ENCODE measurements at places on chromosomes 7 and 10.
A peak's percentile ranks its signal among the peaks of the same experiment; 100 is the strongest.

DNA sequence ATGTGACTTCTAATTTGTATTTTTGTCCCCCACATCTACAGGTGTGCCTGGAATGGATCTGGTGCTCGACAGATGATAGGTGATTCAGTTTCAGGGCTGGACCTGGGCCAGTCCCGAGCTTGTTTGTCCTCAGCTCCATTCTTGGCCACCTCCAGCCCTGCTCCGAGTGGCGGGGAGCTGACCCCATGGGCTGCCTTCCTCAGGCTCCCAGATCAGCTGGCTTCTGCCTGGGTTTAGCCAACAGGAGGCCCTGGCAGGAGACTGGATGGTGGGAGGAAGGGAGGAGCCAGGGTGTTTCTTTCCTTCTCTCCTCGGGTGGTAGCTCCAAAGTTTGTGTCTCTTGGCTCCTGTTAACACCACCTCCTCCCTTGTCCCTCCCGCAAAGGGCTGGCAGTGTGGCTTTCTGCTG, 75.2 kb downstream of the CDH23 start:
- no peak for DNase-seq

GRCh38 chr10:24246365-24246764, 37.4 kb downstream of the KIAA1217 start:
- DNase-seq = no peak

GRCh38 chr7:76133164-76133775, 68.4 kb upstream of the SRRM3 start:
- DNase-seq = no peak

- no peak for DNase-seq
Measured at GRCh38 chr10:113475381-113475807, 77.5 kb upstream of the HABP2 start.

GRCh38 chr7:158824028-158824427, 5.3 kb downstream of the ESYT2 start:
- DNase-seq = peak; percentile 43

- no peak for DNase-seq
Measured at GRCh38 chr7:33038639-33039038, 23.9 kb downstream of the NT5C3A start.

DNA sequence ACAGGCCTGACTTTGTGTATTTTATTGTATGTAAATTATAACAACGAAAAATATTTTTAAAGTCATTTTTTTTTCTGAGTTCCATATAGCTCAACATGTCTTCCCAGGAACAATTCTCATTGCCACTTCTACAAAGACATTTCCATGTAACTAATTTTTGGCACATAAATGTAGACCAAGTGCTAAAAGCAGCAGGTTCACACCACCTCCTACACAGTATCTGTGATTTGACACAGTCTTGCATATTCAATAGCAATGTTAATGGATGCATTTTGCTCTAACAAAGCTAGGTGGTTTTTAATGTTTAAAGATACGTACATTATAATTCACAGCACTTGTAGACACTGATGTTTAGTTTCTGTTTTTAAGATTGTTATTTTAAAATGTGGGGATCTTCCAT, 346.5 kb downstream of the GPAM start:
- no peak for DNase-seq

Measured in effector memory CD4-positive, alpha-beta T cell (primary cell).